Keratinocyte (primary cell): ENCODE measurements at places on chromosomes 13 and 19. TPM values are rescaled to one million over a fixed set of nuclear protein-coding genes. Genes with fewer than 3 reads are reported as not detected.

ZNF610 gene
- polyA plus RNA-seq, result 0.78 to 1.8 TPM (median 1.7 TPM) in 3 replicates

DNA sequence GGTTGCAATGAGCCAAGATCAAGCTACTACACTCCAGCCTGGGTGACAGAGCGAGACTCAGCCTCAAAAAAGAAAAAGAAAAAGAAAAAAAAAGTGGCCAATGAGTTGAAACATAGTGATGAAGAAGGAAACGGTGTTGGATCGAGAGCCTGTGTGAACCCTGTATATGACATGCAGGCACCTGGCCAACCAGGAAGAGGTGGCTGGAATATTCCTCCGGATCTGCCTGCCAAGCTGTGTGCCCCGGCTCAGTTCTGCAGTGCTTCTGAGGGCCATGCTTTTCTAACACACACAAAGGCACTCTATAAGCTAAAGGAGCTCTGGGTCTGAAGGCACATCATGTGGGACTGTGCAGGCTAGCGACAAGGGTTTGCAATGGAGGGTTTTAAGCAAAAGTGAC is 3.7 kb upstream of the ZNF444 start:
- H3K4me3 ChIP-seq, result no peak overlapping the region
- DNase-seq, result no peak
- no peak overlapping the region for H3K27ac ChIP-seq
- H3K36me3 ChIP-seq, result no peaks in the 10 kb centered on the region
- H3K4me1 ChIP-seq, result peaks cover 24% of the 10 kb centered on the region

- no peak for DNase-seq
- no peak overlapping the region for H3K27ac ChIP-seq
- H3K27me3 ChIP-seq, result no peaks in the 10 kb centered on the region
Observed at GRCh38 chr13:34767778-34768177, 174.3 kb upstream of the NBEA start.

TRPC4 gene
- polyA plus RNA-seq, result 0.03 TPM in 1 of 3 replicates, not detected in the others

DNA sequence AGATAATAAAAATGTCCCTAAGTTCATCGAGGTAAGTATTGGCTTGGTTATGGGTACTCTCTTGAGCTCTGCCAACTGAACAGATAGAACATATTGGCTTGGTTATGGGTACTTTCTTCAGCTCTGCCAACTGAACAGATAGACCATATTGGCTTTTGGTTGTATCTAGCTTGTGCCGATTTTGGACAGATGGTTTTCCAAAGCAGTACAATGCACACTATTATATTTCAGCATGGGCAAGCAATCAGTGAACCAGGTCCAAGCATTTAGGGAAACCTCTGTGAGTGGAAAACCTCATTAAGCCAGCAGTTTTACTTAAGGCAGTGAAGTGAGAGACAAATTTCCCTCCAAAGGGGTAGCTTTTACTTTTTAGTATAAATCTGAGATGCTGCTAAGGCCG is 1440.5 kb upstream of the SPRY2 start:
- no peaks in the 10 kb centered on the region for H3K27me3 ChIP-seq
- H3K27ac ChIP-seq, result no peak overlapping the region
- no peak for DNase-seq
- H3K4me1 ChIP-seq, result no peaks in the 10 kb centered on the region
